Adipocyte (in vitro differentiated cells): ENCODE measurements at places on chromosomes 16 and 17.

GRCh38 chr17:20092261-20092867, 83.2 kb downstream of the SPECC1 start:
- no peak for DNase-seq

DNA sequence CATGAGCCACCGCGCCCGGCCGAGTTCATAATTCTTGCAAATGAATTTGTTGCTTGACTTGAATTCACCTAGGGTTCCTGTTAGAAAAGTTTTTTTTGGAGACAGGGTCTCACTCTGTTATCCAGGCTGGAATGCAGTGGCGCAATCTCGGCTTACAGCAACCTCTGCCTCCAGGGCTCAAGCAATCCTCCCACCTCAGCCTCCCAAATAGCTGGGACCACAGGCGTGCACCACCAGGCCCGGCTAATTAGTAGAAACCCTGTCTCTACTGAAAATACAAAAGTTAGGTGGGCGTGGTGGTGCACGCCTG, 99.8 kb downstream of the MYH11 start:
- DNase-seq, result no peak

DNA sequence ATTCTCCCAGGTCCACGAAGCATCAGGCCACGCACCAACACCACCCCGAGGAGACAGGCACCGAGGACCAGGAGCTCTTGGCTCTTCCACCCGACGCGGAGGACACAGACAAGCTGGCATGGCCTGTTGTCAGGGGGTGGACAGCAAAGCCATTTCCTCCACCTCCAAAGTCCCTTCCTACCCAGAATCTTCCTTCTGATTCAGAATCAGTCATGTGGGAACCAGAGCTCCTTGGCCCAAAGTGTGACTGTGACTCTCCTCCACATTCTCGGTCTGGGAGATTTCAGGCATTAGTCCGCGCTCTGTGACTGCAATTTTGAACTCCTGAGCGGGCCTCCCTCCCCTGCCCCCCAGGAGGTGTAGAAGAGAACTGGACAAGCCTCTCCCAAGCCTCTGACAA, 9.2 kb downstream of the DNAH17 start:
- DNase-seq, result no peak

DNA sequence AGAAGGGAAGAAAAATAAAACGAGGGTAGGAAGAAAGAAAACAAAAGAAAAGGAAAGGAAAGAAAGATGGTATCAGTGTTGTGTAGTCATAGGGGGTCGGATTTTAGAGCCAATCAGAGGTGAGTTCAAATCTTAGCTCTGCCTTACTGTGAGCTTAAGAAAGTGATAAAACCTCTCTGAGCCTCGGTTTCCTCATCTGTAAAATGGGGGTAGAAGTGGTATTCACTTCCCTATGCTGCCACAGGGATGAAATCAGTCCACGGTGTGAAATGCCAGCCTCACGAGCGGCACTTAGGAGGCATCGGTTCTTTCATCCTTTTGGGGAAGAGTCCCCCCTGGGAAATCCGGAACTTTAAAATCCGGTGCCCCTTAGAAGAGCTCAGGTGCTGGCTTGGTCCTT, 6.1 kb downstream of the KCNG4 start:
- no peak for DNase-seq

GRCh38 chr17:38341035-38341721, 2.6 kb downstream of the GPR179 start:
- peak; percentile 46 for DNase-seq

- no peak for DNase-seq
Observed at GRCh38 chr17:56881685-56882295, 32.1 kb downstream of the TRIM25 start.

- no peak for DNase-seq
Observed at GRCh38 chr17:45332989-45333701, 16.3 kb upstream of the MAP3K14 start.

DNA sequence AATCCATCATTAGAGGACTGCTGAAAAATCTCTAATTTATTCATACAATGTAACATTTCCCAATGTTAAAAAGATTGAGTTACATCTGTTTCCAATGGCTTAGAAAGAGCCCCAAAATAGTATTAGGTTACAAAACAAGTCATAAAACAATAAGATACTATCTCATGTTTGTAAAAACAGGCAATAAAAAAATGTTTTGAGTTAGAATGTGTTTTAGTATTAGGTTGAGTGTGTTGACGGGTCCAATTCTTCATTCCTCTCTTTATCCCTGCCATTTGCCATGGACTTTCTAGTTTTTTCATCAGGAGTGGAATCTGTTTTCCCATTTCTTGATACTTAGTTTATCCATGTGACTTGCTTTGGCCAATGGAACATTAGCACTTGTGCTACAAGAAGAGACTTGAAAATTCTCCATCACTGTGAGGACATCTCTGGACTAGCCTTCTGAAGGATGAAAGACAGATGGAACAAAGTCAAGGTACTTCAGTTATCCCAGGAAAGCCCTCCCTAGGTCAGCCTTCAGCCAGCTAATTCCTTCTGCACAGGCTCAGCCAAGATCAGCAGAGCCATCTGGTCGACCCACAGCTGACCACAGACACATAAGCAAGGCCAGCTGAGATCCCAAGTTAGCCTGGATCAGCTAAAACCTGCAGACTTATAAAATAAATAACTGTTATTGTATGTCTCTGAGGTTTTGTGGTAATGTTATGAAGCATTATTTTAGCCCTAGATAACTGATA, 83.3 kb downstream of the HS3ST3A1 start:
- DNase-seq, result peak; percentile 33

- DNase-seq, result peak; percentile 55
Observed at GRCh38 chr17:64491034-64491860, 5.6 kb downstream of the POLG2 start.

DNA sequence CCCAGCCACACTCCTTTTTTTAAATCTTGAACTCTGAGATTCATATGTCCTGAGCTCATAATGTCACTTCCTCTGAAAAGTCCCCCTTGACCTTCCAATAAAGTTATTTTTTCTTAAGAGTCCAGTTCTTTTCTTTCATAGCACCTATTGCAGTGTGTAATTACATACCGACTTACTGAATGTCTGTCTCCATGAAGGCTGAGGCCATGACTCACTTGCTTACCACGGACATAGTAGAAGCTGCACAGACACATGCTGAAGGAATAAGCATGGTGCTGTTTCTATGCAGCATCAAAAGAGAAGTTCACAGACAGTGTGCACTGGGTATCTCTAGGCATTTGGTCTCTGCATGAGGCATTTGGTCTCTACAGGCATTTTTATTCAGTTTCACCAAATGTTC, 77.2 kb downstream of the C17orf67 start:
- peak; percentile 87 for DNase-seq

GRCh38 chr17:9432134-9432885, 143.3 kb downstream of the STX8 start:
- peak; percentile 53 for DNase-seq

- DNase-seq, result no peak
Observed at GRCh38 chr17:15886804-15887203, 58.1 kb upstream of the ADORA2B start.

GRCh38 chr17:66753126-66753920, 81.6 kb upstream of the CACNG5 start:
- no peak for DNase-seq

- DNase-seq, result peak; percentile 92
Observed at GRCh38 chr17:29376667-29377270, 13.4 kb upstream of the TAOK1 start.

GRCh38 chr16:48583075-48584065, 26.6 kb downstream of the N4BP1 start:
- peak; percentile 66 for DNase-seq

- no peak for DNase-seq
Observed at GRCh38 chr16:50547340-50548124, 664 bp upstream of the NKD1 start.

DNA sequence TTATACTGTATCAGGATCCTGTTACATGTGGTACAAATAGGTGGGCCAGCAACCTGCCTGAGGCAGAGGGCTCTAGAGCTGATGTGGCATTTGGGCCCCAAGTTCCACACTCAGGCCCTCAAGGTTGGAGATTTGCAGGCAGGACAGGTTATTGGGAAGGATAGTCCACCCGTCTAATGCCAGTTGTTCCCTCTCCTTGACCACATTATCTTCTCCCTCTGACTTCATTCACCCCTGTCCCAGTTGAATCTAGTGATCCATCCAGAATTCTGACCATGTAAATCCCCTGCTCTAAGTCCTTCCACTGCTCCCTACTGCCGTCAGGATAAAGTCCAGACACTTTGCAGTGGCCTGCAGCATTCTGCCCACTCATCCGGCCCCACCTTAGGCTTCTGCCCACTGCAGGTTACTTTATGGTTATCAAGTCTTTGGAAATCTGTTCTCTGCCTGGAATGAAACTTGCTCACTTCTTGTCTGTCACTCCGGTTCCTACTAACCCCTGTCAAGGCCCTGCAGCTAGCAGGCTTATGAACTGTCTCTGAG, 1.9 kb upstream of the NFATC3 start:
- DNase-seq, result no peak

DNA sequence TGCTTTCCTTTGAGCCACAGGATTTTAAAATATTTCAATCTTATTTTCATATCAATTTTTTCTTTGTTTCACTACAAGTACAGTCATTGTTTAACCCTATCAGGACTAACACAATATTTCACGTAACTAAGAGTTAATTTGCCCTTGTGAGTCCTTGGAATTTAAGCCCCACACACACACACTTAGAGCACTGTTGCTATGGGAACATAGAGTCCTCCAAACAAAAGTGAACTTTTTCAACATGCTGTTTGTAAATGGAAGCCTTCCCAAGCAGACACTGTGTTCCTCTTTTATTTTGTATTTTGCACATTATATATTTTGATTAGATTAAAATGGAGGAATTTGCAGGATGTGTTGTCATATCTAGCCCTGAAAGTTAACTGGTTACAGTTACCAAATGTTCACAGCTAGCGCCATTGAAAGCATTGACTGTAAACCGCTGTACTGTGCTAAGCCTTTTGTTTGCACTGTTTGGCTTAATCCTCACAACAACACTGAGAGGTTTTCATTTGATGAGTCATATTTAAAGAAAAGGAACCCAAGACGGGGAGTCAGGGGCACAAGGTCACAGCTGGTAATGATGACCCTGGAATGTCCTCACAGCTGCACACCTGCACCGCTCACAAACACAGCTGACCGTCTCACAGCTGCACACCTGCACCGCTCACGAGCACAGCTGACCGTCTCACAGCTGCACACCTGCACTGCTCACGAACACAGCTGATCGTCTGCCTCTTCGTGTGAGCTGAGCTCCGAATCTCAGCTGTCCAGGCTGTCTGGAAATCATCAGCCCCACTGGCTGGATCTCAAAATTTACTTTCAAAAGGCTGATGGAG, 6.3 kb downstream of the HSBP1 start:
- peak; percentile 79 for DNase-seq

- DNase-seq, result no peak
Observed at GRCh38 chr17:29246628-29247027, at the start of gene CRYBA1. Gene CRYBA1 (plus strand): TSS chr17:29246859. CDS start chr17:29246864, 5 bp downstream.

DNA sequence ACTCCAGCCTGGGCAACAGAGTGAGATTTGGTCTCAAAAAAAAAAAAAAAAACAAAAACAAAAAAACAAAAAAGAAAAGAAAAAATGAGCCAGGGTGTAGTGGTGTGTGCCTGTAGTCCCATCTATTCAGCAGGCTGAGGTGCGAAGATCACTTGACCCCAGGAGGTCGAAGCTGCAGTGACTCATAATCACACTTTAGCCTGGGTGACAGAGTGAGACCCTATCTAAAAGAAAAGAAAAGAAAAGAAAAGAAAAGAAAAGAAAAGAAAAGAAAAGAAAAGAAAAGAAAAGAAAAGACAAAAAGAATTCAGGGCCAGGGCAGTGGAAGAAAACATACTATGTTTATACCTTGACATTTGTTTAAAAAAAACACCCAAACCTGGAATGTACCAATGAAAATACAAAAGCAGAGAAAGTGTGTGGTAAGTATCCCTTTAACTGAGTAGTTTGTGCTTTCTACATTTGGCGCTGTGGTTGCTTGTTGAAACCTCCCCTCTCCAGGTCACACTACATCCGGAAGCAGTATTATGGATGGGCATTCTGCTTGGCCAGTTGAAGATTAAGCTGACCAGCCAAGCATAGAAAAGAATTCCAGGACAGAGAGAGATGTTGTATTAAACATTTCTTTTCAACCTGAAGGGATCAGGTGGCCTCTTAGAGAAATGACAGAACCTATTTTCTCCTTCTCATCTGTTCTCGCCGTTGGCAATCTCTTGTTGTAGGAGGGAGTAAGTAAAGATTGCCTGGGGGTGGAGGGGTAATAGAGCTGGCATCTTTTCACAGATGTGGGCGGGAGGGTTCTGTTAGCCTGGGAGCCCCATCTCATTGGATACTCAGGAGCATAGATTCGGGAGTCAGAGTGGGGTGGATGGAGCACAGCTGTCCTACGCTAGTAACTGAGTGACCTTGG, 12.1 kb upstream of the PRKCB start:
- no peak for DNase-seq

DNA sequence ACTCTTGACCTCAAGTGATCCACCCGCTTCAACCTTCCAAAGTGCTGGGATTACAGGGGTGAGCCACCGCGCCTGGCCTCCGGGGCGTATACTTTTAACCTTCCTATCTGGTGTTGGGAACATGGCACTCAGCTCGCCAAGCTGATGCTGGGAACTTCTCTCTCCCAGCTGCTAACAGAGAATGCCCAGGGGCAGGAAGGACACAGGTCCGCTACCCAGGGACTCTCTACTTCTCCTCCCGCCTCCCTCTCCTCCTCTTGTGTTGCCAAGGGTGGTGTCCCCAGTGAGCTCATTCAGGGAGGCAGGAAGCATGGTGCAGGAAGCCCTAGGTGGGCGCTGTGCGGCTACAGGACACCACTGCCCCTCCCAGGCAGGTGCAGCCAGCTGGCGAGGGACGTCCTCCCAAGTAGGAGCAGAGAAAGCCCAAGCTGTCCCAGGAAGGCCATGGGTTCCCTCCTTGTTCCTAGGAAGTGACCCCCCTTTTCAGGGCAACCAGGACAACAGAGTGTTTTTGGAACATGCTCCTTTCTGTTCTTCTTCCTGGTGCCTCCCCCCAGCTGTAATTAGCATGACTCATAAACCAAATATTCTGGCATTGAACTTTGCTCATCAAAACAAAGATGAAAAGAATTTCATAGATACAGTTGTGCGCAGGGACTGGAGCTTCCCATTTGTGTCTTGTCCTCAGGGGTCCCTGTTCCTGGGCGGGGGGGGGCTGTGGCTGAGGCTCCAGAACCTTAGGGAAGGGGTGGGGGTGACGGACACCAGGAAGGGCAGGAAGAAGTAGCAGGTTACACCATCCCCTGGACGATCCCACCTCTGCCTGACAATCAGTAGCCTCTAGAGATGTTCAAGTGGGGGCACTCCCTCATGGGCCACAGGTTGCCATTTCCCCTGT, 2.7 kb downstream of the C1QTNF1 start:
- peak; percentile 50 for DNase-seq
